ENCODE measurements at places on chromosomes 2 and 18.

GRCh38 chr2:241379481-241380480 lies 23.7 kb downstream of the FARP2 start:
- no peak for DNase-seq

GRCh38 chr2:172467382-172467781 lies 40.0 kb downstream of the ITGA6 start:
- DNase-seq = no peak

DNA sequence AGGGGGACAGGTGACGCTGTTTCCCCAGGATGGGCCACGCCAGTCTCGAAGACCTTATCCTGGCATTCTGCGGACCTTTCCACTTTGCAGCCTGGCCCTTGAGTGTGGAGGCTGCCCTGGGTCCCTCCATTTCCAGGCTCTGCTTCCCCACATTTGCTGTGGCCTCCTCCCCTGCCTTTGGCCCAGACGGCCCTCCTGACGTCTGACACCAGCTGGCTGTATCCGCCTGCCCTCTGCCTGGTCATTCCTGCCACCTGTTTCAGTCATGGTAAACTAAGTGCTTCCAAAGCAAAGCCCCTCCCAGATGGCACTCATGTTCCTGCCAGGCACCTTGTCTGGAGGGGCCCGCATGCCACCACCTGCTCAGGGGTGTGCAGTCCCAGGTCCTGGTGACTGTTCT lies 95.1 kb downstream of the ASB1 start:
- DNase-seq = no peak

DNA sequence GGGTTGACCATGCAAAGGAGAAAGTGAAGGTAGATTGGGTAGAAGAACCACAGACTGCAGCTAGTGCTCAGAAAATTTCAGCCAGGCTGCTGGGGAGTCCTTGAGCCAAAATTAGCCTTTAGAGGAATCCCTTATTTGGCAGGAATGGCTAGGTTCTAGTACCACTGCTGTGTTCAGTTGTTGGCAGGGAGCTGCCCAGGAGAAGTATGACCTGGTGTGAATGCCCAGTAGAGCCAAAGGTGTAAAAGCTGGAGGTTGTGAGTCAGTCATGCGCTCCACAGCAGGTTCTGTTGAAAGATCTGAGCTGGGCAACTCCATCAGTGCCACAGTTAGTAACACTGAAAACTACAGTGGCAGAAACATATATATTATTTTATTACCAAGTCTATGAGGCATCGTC lies 36.4 kb upstream of the TBR1 start:
- no peak for DNase-seq

DNA sequence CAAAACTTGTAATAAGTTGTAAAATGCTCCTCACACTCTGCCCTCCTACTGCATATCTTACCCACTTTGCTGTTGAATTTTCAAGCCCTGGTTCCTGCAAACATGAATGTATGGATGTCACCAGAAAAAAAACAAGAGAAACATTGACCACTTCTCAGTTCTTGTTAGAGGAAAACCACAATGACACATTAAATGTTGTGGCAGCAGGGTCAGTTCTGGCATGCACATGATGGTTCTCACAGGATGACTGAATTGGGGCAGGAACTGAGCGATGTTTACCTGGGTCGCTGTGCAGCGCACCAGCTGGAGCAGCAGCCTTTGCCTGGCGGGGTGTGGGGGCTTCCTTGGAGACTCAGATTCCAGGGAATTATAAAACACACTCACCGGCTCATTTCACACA lies 14.0 kb upstream of the PRKCE start:
- DNase-seq = no peak

Data from natural killer cell (primary cell).